ENCODE measurements at places on chromosomes 2 and 18. TPM values are rescaled to one million over a fixed set of nuclear protein-coding genes. Genes with fewer than 3 reads are reported as not detected.

Gene C2orf81
- total RNA-seq, result 22.5 TPM

Gene MC2R
- total RNA-seq, result not detected

Gene SLC40A1
- total RNA-seq, result not detected

Gene UGT1A10
- total RNA-seq, result not detected

Gene SLC16A14
- total RNA-seq, result not detected

Gene ST6GAL2
- total RNA-seq, result not detected

Gene CPLX4
- not detected for total RNA-seq

Gene CRYGC
- not detected for total RNA-seq

Gene ERBB4
- not detected for total RNA-seq

Gene MC4R
- not detected for total RNA-seq

Gene POTEC
- not detected for total RNA-seq

Gene ERMN
- 2.1 TPM for total RNA-seq

Gene ADD2
- not detected for total RNA-seq

Gene AOX1
- 0.07 TPM for total RNA-seq

Gene PIEZO2
- total RNA-seq, result 3.3 TPM

Gene KCNS3
- not detected for total RNA-seq

Gene IMMT
- 128 TPM for total RNA-seq

Gene TACR1
- not detected for total RNA-seq

Gene SH3RF3
- total RNA-seq, result not detected

Gene CD8B2
- total RNA-seq, result not detected

Gene EIF4E2
- 76.3 TPM for total RNA-seq

Gene SRD5A2
- not detected for total RNA-seq

Gene PPP1R1C
- not detected for total RNA-seq

Gene TEKT4
- total RNA-seq, result not detected

Gene LIMS3
- total RNA-seq, result 1.9 TPM

Gene LOXHD1
- not detected for total RNA-seq

Gene KLHL14
- total RNA-seq, result 0.33 TPM

Gene DES
- not detected for total RNA-seq

Gene ZNF142
- total RNA-seq, result 62.5 TPM

Gene TRABD2A
- total RNA-seq, result 1.8 TPM

Gene PSMG2
- total RNA-seq, result 98.8 TPM

Gene DYNAP
- not detected for total RNA-seq

Gene MPP4
- not detected for total RNA-seq

Gene NOTO
- total RNA-seq, result not detected

Gene SERPINB11
- not detected for total RNA-seq

Gene ABI2
- total RNA-seq, result 64.6 TPM

Gene CD28
- total RNA-seq, result 44.6 TPM

Gene ASB18
- not detected for total RNA-seq

Gene CDKL4
- total RNA-seq, result not detected

Gene CDK5R2
- total RNA-seq, result 0.63 TPM

Gene GALNT13
- not detected for total RNA-seq

Gene IL1F10
- total RNA-seq, result not detected

Gene ARHGEF33
- not detected for total RNA-seq

Gene ABCB11
- 0.04 TPM for total RNA-seq

Gene RGPD4
- not detected for total RNA-seq

Gene FEV
- total RNA-seq, result not detected

Gene IL1RN
- total RNA-seq, result not detected

Data from OCI-LY7 (cell line).